ENCODE measurements at places on chromosomes 5 and 9.

GRCh38 chr5:77607324-77607723, 31.2 kb downstream of the OTP start:
- no peak for DNase-seq
- peaks cover 10% of the 10 kb centered on the region for H3K27me3 ChIP-seq
- H3K27ac ChIP-seq = no peak overlapping the region
- H3K36me3 ChIP-seq = no peaks in the 10 kb centered on the region
- no peak overlapping the region for H3K4me3 ChIP-seq

DNA sequence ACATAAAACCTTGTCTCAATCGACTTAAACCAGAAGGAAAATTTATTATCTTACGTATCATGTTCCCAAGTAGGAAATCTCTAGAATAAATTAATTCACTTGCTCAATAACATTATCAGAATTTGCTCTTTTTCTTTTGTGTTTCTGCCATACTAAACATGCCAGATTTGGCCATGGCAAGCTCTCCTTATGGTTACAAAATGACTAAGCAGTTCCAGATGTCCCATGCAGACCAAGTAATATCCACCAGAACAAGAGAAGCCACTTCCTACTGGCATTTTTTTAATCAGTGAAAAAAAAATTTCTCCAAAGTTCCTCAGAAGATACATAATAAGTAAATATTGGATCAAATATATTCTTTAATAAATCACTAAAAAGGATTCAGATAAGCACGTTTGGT, 25.2 kb upstream of the ADAMTS6 start:
- no peak overlapping the region for H3K27ac ChIP-seq
- DNase-seq = no peak
- no peaks in the 10 kb centered on the region for H3K27me3 ChIP-seq
- H3K36me3 ChIP-seq = no peaks in the 10 kb centered on the region
- H3K4me1 ChIP-seq = no peaks in the 10 kb centered on the region
- H3K4me3 ChIP-seq = no peak overlapping the region

DNA sequence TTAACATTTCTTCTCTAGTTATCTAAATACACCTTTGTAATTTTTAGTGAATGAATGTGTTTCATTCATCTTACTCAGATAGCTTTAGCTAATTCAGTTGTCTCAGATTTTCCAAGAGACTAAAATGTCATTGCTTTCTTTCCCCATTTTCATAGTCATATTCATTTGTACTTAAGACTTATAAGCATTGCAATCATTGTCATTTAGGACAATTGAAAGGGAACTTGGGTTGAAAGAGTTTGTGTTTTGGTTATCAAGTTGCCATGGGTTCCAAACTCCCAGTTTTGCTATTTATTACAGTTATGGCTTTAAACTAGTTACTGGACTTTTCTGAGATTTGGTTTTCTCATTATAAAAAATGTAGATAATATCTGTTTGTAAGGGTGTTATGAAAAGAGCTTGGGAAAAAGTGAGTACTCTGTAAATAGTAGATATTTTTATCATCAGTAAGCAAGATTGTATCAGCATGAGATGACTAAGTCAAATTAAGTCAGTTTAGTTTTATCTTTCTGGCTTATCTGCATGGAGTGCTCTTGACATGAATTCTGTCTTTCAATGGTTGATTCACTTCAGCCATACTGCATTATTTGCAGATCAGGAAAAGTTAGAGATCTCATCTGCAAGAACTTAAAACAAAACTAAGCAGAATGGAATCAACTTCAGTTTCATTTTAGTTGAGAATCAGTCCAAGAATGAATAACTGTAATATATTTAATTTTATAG, 107.5 kb downstream of the PBX3 start:
- no peaks in the 10 kb centered on the region for H3K36me3 ChIP-seq
- H3K4me3 ChIP-seq = no peak overlapping the region
- no peaks in the 10 kb centered on the region for H3K4me1 ChIP-seq
- H3K27ac ChIP-seq = no peak overlapping the region
- DNase-seq = no peak

- no peaks in the 10 kb centered on the region for H3K36me3 ChIP-seq
- DNase-seq = no peak
- H3K27ac ChIP-seq = no peak overlapping the region
- no peak overlapping the region for H3K4me3 ChIP-seq
- peaks cover 46% of the 10 kb centered on the region for H3K4me1 ChIP-seq
Observed at GRCh38 chr9:130666393-130667119, 2.2 kb downstream of the PRDM12 start.

GRCh38 chr9:75866273-75866871, 24.1 kb upstream of the PCSK5 start:
- H3K36me3 ChIP-seq = no peaks in the 10 kb centered on the region
- H3K4me1 ChIP-seq = no peaks in the 10 kb centered on the region
- H3K27me3 ChIP-seq = no peaks in the 10 kb centered on the region
- no peak overlapping the region for H3K4me3 ChIP-seq
- DNase-seq = no peak
- no peak overlapping the region for H3K27ac ChIP-seq

GRCh38 chr5:157890836-157891597, 32.1 kb upstream of the CLINT1 start:
- no peak overlapping the region for H3K4me3 ChIP-seq
- no peak overlapping the region for H3K27ac ChIP-seq
- DNase-seq = no peak
- no peaks in the 10 kb centered on the region for H3K36me3 ChIP-seq
- H3K4me1 ChIP-seq = peaks cover 8% of the 10 kb centered on the region

DNA sequence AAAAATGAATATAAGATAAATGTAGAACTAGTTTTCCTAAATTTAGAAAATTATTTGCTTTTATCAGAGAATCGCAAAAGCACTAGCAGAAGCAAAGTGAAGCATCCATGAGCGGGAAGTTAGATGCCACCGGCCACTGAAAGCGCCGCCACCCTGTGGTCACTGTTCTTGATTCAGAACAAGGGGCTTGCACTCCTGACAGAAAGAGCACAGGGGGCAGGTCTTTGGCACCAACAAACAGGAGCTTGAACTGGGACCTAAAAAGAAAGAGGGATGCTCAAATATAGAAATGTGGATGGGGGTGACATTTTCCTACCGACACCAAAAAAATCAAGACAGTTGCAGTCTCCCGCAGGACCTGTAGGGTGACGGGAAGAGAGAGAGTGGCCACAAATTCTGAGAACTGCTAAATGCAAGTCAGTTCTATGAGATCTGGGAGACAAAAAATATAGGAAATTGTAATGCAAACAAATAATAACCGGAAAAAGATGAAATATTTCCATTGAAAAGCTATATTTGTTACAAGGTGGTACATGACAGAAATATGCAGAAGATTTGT, 144.3 kb downstream of the CDH12 start:
- no peak for DNase-seq
- no peaks in the 10 kb centered on the region for H3K36me3 ChIP-seq
- H3K27ac ChIP-seq = no peak overlapping the region
- H3K27me3 ChIP-seq = no peaks in the 10 kb centered on the region

DNA sequence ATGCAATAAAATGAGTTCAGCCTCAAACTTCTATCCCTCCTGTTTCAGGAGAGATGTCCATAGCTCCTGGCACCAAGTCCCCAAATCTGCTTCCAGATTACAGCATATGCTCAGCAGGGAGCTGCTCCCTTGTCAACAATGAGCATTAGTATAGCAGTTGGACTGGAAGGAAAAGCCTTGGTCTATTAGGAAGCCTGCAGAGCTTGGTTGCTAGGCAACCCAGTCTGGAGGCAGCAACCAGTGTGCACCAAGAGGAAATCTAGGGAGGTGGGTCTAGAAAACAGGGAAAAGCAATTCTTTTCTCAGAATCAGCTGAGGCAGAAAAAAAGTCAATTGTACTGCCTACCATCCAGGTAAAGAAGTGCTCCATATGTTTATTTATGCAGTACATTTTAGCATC, 229.5 kb upstream of the NMUR2 start:
- no peak overlapping the region for H3K4me3 ChIP-seq
- no peaks in the 10 kb centered on the region for H3K4me1 ChIP-seq
- no peak overlapping the region for H3K27ac ChIP-seq
- DNase-seq = no peak
- no peaks in the 10 kb centered on the region for H3K36me3 ChIP-seq

GRCh38 chr5:132369474-132370180, at the start of gene SLC22A5:
Gene SLC22A5 (plus strand): TSS chr5:132369710. CDS start chr5:132369973, 263 bp downstream.
- H3K36me3 ChIP-seq = peaks cover 1% of the 10 kb centered on the region
- peak; percentile 61 for DNase-seq
- peak within 1 kb of the TSS; percentile 68 for H3K4me3 ChIP-seq
- peaks cover 35% of the 10 kb centered on the region for H3K4me1 ChIP-seq

DNA sequence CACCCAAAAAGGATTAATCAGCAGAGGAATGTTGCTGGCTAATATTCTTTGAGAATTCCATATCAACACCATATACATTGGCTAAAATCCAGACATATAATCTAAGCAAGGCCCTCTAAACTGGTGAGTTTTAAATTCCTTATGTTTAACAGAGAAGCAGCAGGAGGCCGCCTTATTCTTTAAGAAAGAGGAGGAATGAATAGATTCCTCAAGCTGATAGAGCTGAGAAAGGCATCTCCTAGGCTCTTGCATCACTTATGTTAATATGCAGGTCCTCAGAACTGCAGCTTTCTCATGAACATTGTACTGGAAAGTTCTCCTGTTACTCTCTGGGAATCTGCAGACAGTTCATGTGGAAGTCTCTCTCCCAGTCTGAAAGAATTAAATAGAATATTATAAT, 20.1 kb upstream of the SMARCA2 start:
- no peaks in the 10 kb centered on the region for H3K4me1 ChIP-seq
- H3K36me3 ChIP-seq = no peaks in the 10 kb centered on the region
- no peak for DNase-seq
- H3K27ac ChIP-seq = no peak overlapping the region
- no peaks in the 10 kb centered on the region for H3K27me3 ChIP-seq
- H3K4me3 ChIP-seq = no peak overlapping the region

GRCh38 chr9:131349881-131350563, 43.9 kb upstream of the PRRC2B start:
- no peaks in the 10 kb centered on the region for H3K36me3 ChIP-seq
- no peak overlapping the region for H3K4me3 ChIP-seq
- H3K4me1 ChIP-seq = peaks cover 11% of the 10 kb centered on the region

DNA sequence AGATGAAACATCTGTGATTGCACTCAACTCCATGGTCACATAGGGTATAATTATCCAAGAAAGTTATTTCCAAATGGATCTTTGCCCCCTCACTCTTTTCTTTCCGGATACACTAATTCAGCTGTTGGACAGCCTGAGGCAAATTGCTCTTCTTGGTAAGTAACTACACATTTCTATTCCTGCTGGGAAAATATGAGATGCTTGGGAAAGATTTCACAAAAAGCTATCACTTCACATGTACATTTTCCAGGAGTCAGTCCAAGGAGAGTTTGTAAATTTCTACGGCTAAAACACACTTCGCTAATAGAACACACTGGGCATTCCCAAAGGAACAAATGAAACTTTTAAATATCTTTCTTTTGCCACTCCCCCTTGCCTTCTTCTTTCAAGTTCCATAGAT, 123.0 kb upstream of the GRIA1 start:
- no peak overlapping the region for H3K27ac ChIP-seq
- no peaks in the 10 kb centered on the region for H3K36me3 ChIP-seq
- H3K27me3 ChIP-seq = no peaks in the 10 kb centered on the region
- DNase-seq = no peak

GRCh38 chr5:113274836-113275414, 159.9 kb downstream of the TSSK1B start:
- no peaks in the 10 kb centered on the region for H3K36me3 ChIP-seq
- no peak for DNase-seq
- no peaks in the 10 kb centered on the region for H3K27me3 ChIP-seq

GRCh38 chr5:135533334-135533733, 2.4 kb downstream of the NEUROG1 start:
- H3K4me1 ChIP-seq = peaks cover 2% of the 10 kb centered on the region
- no peaks in the 10 kb centered on the region for H3K36me3 ChIP-seq
- H3K27ac ChIP-seq = no peak overlapping the region
- peaks cover 57% of the 10 kb centered on the region for H3K27me3 ChIP-seq
- H3K4me3 ChIP-seq = no peak overlapping the region
- no peak for DNase-seq

- H3K4me3 ChIP-seq = no peak overlapping the region
- H3K27me3 ChIP-seq = no peaks in the 10 kb centered on the region
- H3K27ac ChIP-seq = no peak overlapping the region
- H3K4me1 ChIP-seq = no peaks in the 10 kb centered on the region
- DNase-seq = no peak
Observed at GRCh38 chr5:115941051-115941675, 21.1 kb upstream of the LVRN start.

DNA sequence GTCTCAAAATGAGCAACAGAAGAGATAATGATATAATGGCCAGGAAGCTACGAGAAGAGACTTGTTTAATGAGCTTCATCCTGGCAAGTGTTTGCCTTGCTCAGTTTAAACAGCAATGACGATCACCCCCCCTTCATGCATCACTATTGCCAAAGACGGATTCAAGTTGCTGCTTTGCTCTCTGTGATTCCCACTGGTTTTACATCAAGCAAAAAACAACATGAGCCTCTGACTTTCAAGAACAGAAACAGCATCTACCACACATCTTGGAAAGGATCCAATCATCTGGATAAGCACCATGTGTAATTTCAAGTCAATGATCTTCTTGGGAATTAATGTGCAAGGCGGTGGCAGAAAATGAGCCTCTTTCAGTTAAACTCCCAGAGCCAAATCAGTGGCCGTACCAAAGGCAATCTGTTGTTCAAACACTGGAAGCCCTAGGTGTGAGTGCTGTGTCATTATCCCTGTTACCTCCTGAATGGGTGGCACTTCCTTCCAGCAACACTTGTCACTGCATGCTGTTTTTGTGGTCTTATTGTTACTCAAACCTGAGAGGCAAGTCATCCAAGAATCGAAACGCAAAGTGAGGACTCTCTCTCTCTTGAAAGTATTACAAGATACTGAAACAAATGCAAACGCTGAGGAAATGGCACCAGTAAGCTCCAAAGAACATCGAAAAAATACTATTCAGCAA, 72.8 kb downstream of the MED27 start:
- H3K4me3 ChIP-seq = no peak overlapping the region
- no peak for DNase-seq
- H3K36me3 ChIP-seq = peaks cover 5% of the 10 kb centered on the region
- no peaks in the 10 kb centered on the region for H3K27me3 ChIP-seq
- H3K27ac ChIP-seq = no peak overlapping the region

DNA sequence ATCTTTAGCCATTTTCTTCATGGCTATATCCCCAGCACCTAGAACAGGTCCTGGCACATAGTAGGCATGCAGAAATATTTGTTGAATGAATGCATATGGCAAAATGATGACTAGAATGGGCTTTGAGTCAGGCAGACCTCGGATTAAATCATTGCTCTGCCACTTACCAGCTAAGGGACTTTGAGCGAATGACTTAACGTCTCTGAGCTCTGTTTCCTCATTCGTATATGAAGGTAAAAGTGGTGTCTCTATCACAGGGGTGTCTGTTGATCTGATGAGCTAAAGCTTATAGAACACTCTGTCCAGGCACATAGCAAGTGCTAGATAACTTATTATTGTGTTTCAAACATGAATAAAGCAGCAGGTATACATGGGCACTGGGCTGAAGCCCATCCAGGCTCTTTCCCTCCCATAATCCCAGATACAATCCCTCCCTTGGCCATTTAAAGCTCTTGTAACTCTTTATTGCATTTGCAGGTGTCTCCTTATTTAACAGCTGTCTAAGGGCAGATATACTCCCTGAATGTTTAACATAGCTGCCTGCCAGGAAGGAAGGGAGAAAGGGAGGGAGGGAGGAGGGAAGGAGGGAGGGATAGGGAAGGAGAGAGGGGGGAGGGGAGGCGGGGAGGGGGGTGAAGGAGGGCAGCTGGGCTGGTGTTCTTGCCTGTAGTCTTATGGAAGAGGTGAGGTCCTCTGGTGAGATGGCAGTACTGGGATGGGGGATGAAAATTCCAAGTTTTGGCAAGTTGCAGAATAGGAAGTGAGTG, 23.2 kb upstream of the STXBP1 start:
- H3K27ac ChIP-seq = no peak overlapping the region
- H3K36me3 ChIP-seq = no peaks in the 10 kb centered on the region
- H3K4me1 ChIP-seq = peaks cover 4% of the 10 kb centered on the region
- H3K27me3 ChIP-seq = no peaks in the 10 kb centered on the region
- DNase-seq = no peak
